ENCODE measurements at places on chromosomes 16 and 17.

DNA sequence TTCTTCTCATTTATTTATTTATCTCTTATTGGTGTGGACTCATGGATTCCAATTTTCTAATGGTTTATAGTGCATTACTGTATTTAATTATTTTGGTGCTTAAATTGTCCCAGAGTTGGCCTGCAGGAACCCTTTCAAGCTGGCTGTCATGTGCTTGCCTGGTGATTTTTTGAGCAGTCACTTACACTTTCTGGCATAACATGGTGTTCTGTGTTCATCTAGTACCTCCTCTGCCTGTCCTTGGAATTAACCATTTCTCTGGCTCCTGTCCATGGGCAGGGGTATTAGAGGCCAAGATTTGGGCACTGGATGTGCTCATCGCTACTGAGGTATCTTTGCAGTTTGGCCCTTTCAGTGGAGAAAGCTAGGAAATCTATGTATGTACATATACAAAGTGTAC is 67.0 kb downstream of the CLEC16A start:
- no peak for DNase-seq

DNA sequence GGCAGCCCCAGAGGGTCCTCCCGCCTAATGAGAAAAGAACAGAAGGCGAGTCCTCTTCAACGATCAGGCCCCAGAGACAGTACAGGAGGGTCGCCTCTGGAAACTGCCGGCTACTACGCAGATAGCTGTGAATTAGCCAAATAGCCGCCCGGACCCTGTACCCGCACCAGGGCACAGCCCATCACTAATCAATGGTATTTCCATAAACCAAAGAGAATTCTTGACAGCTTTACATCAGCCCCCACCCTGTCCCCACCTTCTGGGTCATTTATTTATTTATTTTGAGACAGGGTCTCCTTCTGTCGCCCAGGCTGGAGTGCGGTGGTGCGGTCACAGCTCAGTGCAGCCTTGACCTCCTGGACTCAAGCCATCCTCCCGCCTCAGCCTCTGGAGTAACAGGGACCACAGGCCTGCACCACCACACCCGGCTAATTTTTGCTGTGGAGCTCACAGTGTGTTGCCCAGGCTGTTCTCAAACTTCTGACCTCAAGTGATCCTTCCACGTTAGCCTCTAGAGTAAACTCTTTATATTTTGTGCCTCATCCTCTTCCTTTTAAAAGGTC is 805 bp upstream of the CLCN7 start:
- no peak for DNase-seq

DNA sequence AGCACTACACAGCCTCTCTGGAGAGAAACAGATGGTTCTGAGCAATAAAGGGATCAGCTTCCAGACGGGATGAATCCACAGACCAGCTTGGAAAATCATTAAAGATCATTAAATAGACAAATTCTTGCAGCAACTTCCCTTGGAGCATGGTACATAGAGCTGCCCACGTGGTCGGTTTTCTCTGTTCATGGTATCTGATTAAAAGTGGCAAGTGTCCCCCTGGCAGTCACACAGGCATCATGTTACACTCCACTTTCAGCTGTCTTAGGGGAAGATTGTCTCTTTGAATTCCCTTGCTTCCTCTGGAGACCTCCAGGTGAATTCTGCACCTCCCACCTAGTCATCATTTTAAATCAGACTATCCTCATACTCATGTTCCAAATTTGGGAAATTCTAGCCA is 92.2 kb upstream of the CACNG3 start:
- DNase-seq: no peak

DNA sequence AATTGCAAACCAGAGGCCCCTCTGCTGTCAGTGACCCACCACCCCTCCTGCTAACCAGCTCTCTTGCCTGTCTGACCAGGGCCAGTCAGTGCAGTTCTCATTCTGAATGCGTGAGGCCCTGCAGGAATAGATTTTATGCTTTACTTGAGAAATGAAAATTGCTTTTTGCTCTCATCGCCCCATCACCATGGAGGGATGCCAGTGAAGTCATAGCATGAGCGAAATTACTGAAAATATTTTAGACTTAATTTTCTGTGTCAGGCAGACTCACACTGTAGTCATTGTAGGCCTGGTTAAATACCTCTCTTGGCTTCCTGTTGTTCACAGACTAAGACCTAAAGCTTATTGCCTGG is 490.5 kb upstream of the CDH5 start:
- DNase-seq: no peak

DNA sequence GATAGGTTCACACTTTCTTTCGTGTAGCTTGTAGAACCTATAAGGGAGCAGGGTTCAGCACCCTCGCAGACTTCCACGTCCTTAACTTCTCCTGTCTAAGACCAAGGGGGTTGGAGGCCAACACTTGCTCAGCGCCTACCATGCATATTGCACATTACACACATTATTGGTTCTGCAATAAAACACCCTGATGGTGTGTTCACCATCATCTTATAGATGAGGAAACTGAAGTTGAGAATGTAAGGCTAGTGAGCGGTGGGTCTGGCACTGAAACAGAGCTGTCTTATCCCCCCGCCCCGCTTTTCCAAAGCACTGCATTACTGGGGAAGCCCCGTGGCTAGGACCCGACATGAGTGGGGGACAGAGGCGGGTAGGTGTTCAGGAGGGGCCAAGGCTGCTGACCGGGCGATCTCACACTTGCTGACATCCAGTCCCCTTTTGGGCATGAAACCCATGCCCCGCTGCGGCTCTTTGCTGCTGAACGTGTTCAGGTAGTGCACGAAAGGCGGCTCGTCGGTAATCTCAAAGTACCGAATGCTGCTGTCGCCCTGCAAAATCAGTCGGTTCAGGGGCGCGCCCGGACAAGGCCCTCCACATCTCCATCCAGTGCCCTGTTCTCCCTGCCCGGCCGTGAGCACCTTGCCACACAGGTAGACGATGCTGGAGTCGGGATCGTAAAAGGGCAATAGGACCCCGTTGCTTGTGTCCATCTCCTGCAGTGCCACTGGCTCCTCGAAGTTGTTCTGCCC is 6.2 kb downstream of the CORO6 start:
- DNase-seq: no peak

GRCh38 chr17:33292201-33292980 is 704 bp downstream of the ASIC2 start:
- DNase-seq: no peak
